ENCODE measurements at places on chromosomes 1 and 21.

DNA sequence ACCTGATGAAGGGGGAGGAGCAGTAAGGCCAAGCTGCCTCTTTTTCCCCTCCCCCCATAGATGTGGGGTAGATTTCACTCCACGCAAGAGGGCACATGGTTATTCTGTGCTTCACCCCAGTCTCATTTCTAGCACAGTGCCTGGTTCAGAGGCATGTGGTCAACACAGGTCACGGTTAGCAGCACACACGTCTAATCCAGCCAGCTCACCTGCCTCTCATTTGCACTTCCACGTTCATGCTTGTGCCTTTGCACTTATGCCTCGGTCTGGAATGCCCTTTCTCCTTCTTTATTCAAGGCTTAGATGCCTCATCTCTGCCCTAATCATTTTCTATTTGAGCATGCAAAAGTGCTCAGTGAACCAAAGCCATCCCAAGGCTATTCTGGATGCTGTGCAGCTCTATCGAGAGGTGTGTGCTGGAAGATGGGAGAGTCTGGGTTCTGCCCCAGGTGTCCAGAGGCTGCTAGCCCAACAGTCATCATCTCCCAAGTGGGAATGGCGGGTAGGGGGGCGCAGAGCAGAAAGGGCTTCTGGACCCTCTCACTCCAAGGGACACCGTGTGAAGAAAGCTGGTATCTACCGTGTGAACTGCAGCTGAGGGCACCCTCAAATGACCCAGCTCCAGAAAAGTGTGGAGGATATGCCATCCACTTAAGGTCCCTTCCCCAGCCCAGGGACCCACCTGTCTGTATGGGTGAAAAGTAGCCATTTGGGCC, 2.1 kb upstream of the A3GALT2 start:
- no peak for DNase-seq

GRCh38 chr21:31830701-31831100, 42.1 kb upstream of the HUNK start:
- no peak for DNase-seq

DNA sequence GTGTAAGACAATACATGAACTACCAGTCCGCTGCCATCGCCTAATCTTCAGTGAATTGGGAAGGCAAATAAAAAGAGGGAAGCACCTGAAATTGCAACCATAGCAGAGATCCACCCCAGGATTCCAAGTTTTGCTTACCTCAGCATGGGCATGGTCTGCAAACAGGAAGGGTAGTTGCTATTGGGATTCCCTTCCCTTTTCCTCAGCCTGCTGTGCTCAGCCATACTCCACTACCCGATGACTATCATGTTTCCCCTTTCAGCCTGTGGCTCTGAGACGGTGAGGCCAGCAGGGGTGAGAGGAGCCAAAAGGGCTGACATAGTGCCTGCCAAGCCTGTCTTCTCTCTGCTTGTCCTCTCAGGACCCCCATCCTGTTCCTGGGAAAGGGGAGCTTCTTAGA, 64.2 kb downstream of the GPR137B start:
- no peak for DNase-seq

DNA sequence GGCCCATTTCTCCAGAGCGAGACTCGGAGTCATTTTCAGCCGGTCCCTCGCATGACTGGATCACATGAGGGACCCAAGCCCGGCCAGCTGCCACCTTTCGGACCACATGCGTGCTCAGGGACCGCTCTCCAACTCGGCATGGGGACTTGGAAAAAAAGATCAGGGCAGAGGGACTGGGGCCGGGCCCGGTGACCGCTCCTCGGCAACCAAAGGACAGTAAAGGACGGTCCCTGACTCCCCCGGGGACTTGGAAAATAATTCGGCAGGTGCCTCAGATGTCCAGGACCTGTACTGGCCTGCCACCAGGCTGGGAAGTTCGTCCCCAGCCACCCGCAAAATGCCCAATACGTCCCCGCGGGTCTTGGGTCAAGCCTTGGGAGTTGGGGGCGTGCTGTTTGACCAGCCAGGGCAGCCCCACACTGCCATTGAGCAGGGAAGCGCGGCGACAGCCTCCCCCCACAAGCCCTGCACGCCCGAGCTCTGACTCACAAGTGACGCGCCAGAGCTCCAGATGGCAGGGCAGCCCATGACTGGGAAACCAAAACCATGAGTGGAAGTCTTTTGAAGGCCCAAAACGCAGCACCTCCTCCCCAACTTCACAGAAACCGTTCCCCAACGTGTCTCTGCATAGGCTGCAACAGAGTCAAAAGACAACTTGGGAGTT, 134.5 kb downstream of the LIPI start:
- no peak for DNase-seq

DNA sequence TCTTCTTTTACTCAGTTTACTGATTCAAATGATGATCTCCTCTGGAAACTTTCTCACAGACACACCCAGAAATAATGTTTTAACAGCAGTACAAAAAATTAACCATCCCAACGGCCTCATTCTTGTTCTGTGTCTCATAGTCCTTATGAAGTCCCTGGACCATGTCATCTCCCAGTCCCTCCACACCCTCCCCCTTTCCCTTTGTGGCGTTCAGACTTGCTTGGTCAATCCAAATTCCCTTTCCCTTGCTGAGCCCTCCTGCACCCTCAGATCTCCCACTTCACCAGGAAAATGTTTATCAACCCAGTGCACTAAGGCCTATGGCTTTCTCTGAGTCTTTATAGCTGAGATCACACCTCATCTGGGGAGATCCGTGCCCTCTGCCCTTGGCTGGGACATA, 85.9 kb downstream of the CENPF start:
- DNase-seq: no peak

DNA sequence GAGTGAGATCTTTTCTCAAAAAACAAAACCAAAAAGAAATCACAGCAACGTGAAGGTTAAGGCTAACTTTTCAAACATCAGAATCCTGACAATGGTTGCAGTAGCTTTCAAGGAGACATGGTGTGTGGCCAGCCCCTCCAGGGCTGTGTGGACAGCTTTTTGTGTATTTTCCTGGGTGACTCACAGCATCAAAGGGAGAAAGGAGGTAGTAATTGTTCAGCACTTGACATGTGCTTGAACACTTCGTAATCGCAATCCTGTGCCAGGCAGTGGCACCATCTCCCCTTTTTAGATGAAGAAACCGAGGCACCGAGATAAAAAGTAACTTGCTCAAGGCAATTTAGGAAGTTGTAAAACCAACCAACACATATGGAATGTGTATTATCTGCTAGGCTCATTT, 10.3 kb downstream of the NBL1 start:
- no peak for DNase-seq

DNA sequence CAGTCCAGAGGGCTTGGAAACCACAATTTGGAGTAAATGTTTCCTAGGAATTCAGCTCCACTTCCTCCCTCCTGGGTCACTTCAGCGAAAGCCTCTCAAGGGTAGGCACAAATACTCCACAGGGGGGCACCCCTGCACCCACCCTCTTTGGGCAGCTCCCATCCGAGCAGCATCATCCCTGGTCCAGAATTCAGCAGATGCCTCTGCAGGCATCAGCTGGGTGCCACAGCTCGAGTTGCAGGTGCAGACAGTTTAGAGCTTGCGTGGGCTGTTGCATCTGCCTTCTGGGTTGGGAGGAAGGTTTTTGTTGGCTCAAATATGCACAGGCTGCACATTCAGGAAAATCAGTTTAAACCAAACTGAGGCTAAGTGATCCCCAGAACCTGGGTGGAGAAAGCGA, 25.0 kb downstream of the KANK4 start:
- peak; percentile 34 for DNase-seq

- DNase-seq: no peak
These were observed 3.9 kb downstream of the OVAAL start for GRCh38 chr1:180562640-180563025.

- no peak for DNase-seq
These were observed 121.5 kb upstream of the MAP1LC3C start for GRCh38 chr1:242120432-242120831.

DNA sequence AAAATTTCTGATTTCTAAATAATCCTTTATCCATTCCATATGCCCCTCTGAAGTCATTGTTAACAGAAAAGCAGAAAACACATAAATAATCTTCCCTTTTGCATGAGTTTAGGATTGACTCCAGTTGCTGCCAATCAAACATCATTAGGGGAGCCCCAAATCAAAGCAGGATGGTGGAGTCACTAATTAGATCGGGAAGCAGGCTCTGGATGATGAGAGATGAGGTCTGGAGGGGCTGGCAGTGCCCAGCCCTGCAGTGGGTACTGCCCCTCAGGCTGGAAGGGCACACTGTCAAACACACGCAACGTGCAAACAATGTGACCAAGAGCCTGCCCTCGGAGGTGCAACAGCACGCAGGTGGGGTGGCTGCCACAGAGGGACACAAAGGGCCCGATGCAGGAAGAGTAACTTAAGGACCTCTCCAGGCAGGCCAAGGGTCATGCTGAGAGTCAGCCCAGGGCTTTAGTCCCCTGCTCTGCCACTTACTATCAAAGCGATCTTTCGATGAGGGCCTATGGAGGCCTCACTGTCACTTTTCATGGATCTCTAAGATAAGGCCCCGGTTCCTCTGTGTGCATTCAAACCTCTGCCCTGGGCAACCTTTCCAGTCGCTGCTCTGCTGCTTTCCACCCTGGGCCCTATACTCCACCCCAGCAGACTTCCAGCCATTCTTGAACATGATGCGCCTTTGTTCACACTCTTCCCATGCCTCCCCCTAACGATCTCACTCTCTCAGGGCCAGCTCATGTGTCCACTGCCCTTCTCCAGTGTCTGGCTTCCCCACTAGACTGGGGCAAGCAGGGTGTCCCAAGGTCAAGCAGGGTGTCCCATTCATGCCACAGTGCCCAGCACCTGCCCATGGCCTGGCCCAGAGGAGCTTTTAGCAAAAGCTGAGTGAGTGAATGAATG, 98.9 kb downstream of the DMRTB1 start:
- no peak for DNase-seq

GRCh38 chr1:111436726-111437125, 9.2 kb upstream of the OVGP1 start:
- peak; percentile 18 for DNase-seq

DNA sequence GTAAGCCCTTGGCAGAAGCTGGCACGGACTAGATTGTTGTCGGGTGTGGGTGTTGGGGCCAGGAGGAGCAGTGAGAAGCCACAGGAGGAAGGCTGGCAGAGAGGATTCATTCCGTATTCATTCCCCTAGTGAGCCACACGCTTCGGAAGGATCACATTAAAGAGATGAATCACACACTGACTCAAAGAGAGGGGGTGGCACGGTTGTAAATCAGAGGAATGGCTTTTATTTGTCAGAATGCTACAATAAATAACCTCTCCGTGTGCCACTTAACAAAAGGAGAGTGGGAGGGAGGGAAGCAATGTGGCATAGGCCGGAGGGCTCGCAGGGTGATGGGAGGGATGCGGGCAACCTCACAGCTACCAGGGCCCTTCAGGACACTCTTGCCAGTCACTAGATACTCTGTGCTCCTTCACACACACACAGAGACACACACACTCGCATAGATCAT, 135.5 kb downstream of the HIVEP3 start:
- peak; percentile 92 for DNase-seq

GRCh38 chr1:166073489-166073888, 93.3 kb downstream of the FAM78B start:
- DNase-seq: no peak

- no peak for DNase-seq
These were observed 79.0 kb upstream of the DNAH14 start for GRCh38 chr1:224850446-224850845.

DNA sequence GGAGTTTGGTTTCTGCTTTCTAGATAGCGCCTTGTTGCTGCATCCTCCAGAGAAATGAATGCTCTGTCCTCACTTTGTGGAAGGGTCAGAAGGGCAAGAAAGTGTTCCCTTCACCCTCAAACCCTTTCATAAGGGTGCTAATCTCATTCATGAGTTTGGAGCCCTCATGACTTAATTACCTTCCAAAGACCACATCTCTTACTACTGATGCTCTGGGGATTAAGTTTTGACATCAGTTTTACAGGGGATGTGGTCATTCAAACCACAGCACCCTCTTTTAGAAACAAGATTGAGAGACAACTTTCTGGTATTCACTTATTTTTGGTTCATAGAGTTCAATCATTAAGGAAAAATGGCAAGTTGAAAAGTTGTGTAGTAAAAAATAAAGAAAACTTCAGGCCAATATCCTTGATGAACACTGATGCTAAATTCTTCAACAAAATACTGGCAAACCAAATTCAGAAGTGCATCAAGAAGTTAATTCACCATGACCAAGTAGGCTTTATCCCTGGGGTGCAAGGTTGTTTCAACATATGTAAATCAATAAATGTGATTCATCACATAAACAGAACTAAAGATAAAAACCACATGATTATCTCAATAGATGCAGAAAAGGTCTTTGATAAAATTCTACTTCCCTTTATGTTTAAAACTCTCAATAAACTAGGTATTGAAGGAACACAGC, 442.1 kb downstream of the PTBP2 start:
- no peak for DNase-seq

- peak; percentile 36 for DNase-seq
These were observed 46.0 kb upstream of the POFUT2 start for GRCh38 chr21:45333583-45334121.

- DNase-seq: no peak
These were observed 4.4 kb upstream of the PYCR2 start for GRCh38 chr1:225928186-225929175.

- no peak for DNase-seq
These were observed 28.3 kb downstream of the PTPRC start for GRCh38 chr1:198667186-198667585.

DNA sequence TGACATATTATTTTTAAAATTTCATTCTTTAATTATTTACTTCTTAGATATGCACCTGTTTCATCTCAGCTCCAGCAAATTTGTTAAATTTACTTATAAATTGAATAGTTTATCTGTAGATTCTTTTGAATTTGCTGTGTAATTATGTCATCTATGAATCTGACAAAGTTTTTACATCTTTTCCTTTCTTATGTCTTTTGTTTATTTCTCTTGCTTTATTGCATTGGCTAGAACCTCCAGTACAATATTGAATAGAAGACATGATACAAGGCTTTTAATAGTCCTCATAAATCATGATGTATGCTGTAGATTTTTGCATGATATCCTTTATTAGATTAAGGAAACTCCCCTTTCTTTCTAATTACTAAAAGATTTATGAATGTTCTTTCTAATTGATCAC, 20.8 kb downstream of the CR1 start:
- no peak for DNase-seq

DNA sequence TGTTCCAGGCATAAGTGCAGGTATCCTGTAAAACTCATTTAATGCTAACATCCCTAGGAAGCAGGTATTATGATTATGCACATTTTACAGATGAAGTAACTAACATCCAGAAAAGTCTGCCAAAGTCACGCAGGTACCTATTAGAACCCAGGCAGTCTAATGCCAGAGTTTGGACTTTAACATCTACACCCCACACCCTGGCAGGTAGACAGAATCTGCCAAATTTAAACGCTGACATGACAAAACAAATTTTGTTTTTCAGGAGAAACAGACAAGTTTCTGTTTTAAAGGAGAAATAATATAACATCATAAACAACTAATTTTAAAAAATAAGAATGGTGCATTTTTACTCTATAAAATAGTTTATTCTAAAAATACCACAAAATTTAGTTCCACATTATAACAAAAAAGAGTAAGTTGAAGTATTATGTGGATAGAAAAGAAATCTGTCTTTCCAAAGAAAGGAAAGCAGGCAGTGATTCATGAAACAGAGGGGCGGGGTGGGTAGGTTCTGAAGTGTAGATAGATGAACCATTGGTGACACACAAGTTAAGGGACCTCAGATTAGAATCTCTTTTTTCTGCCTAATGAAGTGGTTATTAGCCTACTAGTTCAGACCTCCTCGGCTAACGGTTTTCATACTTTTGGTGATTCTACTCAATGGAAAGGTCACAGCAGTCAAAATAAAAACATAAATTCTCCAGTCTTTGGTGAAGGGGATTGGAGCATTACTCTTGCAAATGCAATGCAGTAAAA, 1.7 kb downstream of the ASPM start:
- peak; percentile 52 for DNase-seq

All from RWPE1 (cell line).